ENCODE measurements at places on chromosomes 2 and 18. TPM values are rescaled to one million over a fixed set of nuclear protein-coding genes. Genes with fewer than 3 reads are reported as not detected.

The LCT gene
- 0.18 TPM for total RNA-seq

- H3K27ac ChIP-seq: no peak overlapping the region
- peaks cover 1% of the 10 kb centered on the region for H3K4me1 ChIP-seq
- H3K36me3 ChIP-seq: no peaks in the 10 kb centered on the region
Observed at GRCh38 chr2:9307535-9307934, 100.9 kb downstream of the ASAP2 start.

- H3K36me3 ChIP-seq: no peaks in the 10 kb centered on the region
- H3K4me1 ChIP-seq: peaks cover 23% of the 10 kb centered on the region
- peaks cover 28% of the 10 kb centered on the region for H3K27me3 ChIP-seq
- DNase-seq: no peak
Observed at GRCh38 chr18:80172056-80172455, 63.0 kb downstream of the ADNP2 start.

DNA sequence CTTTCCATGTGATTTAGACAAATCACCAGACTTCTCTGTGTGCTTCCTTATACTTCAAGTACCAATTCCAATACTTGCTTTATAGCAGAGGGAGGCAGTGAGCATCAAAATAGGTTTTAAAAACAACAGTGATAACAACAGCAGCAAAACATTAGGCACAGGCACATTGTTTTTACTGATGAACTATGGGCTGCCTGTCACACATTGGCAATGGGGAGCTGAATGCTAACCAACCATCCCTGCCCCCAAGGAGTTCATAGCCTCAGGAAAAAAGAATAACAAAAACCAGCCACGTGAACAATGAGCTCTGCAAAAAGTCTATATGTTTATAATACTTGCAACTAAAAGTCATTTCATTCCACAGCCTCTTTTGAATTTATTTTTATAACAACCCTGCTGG, 287.9 kb upstream of the TRIB2 start:
- H3K4me1 ChIP-seq: peaks cover 18% of the 10 kb centered on the region
- H3K27ac ChIP-seq: no peak overlapping the region
- no peak overlapping the region for H3K4me3 ChIP-seq
- DNase-seq: no peak
- H3K27me3 ChIP-seq: peaks cover 2% of the 10 kb centered on the region

DNA sequence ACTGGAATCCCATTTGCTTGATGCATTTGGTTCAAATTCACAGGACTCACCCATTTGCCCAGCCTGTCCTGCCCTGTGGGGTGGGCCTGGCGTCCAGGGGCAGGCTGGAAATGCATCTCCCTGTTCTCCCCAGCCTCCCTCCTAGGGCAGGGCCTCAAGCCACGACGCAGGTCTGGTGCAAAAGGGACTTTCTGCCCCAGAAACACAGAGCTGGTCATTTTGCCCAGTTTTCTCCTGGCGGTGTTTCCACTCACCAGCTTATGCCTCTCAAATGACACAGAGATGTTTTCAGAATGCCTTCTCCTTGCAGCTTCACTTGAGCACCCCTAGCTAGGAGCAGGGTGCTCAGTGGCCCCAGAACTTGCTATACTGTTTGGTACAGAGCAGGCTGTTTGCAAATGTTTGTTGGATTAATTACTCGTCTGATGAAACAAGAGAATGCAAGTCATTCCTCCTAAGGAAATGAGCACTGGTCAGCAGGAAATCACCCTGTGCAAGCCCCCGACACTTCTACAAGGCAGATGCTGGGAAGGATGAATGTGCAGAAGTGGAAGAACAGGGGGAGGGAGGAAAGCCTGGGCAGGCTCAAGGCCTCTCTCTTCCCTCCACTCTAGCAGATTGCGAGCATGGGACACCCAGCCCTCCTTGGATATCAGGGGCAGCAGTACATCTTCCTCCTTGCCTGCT, 164.3 kb upstream of the APCDD1 start:
- H3K27ac ChIP-seq: no peak overlapping the region
- no peaks in the 10 kb centered on the region for H3K4me1 ChIP-seq
- no peaks in the 10 kb centered on the region for H3K36me3 ChIP-seq
- H3K27me3 ChIP-seq: no peaks in the 10 kb centered on the region

GRCh38 chr2:199806179-199806578, 44.8 kb downstream of the FTCDNL1 start:
- H3K4me1 ChIP-seq: no peaks in the 10 kb centered on the region
- H3K27me3 ChIP-seq: no peaks in the 10 kb centered on the region
- no peak overlapping the region for H3K4me3 ChIP-seq
- no peak overlapping the region for H3K27ac ChIP-seq
- H3K36me3 ChIP-seq: no peaks in the 10 kb centered on the region

- H3K27ac ChIP-seq: no peak overlapping the region
- H3K36me3 ChIP-seq: no peaks in the 10 kb centered on the region
- no peaks in the 10 kb centered on the region for H3K27me3 ChIP-seq
- no peaks in the 10 kb centered on the region for H3K4me1 ChIP-seq
Observed at GRCh38 chr2:156700681-156701080, 264.5 kb downstream of the GPD2 start.

- no peaks in the 10 kb centered on the region for H3K36me3 ChIP-seq
- H3K4me1 ChIP-seq: no peaks in the 10 kb centered on the region
- H3K4me3 ChIP-seq: no peak overlapping the region
- no peaks in the 10 kb centered on the region for H3K27me3 ChIP-seq
Observed at GRCh38 chr2:132497591-132497990, 81.0 kb downstream of the GPR39 start.

All from activated CD8-positive, alpha-beta T cell treated with anti-CD3 and anti-CD28 coated beads, Interleukin-2, amount 10 ng/mL, durations not matched to agents 7 days and 5 days (primary cell).